ENCODE measurements at places on chromosomes 2 and 18.

DNA sequence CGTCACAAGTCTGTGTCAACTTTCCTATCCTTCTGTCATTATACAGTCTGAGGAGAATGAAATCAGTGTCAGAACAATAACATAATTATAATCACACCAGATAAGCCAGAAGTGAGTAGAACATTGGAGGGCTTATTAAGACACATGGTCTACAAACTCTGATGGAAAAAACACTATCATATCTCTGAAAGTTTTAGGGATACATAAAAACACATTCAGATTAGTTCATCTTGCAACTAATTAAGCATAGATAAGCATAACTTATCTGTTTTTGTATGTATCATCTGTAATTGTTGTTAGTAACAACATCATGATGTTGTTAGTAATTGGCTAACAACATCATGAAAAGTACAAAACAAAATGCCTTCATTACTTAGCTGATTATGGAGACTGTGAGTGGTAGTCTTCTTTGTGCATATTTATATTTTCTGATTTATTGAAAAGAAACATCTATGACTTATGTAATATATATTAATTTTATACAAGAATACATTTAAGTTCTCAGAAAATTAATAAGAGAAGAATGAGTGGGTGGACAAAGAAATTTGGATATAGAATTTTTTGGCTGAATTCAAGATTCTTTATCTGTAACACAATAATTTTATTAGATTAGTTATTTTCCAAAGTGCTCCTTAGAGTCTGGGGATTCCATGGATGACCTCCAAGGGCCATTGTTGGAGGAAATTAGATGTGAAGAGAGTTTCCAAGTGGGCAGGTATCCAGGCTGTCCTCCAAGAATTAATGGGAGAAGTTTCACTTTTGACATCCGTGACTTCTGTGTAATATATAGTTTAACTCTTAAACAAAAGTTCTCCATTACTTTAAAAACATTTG lies 16.9 kb upstream of the CCDC102B start:
- DNase-seq, result no peak

DNA sequence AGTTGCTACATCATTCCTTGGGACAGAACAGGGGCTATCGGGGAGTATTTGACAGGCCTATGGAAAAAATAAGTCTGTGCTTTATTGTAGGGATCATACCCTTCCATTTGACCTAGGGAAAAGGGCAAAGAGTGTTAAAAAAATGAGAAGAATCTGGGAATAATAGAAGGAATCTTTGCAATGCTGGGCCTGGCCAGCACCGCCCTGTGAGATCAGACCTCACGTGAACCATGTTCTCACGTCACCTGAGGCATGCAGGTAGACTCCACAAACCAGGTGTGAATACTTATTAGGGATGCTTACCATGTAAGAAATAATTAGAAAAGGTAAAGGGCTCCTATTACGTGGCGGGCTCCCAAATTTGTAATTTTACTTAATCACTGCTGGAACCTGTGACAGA lies 177.5 kb upstream of the GATA6 start:
- no peak for DNase-seq

DNA sequence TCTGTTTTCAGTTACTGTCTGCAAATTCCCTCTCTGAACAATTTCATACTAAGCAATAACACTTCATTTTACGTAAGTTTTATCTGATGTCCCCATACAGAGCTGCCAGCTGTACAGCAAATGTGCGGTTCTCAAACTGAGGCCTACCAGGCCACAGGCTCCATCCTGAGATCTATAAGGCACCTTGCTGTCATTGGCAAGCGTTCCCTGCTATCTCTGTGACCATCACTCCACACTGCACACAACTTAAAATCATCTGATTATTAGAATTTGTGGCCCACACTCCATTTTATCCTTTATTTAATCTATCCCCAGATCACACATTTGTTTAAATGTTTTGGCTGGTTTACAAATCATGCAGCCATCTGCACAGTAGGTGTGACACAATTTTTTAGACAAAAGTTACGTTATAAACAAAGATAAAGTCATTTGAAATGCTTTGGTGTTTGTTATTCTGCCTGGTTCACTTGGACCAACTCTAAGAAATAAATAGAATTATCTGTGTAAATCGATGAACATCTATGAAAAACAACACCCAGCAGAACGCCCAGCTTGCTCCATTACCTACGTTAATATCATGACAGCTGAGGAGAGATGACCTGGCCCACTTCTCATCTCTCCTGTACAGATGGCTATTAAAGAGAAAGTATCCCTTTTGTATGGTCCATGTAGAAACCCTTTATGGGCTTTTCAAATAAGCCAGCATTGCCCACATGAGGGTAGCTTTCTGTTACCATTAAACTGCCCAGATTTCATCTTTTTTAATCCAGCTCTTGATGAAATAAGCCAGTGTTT lies 162.4 kb downstream of the ZNF521 start:
- DNase-seq, result no peak

DNA sequence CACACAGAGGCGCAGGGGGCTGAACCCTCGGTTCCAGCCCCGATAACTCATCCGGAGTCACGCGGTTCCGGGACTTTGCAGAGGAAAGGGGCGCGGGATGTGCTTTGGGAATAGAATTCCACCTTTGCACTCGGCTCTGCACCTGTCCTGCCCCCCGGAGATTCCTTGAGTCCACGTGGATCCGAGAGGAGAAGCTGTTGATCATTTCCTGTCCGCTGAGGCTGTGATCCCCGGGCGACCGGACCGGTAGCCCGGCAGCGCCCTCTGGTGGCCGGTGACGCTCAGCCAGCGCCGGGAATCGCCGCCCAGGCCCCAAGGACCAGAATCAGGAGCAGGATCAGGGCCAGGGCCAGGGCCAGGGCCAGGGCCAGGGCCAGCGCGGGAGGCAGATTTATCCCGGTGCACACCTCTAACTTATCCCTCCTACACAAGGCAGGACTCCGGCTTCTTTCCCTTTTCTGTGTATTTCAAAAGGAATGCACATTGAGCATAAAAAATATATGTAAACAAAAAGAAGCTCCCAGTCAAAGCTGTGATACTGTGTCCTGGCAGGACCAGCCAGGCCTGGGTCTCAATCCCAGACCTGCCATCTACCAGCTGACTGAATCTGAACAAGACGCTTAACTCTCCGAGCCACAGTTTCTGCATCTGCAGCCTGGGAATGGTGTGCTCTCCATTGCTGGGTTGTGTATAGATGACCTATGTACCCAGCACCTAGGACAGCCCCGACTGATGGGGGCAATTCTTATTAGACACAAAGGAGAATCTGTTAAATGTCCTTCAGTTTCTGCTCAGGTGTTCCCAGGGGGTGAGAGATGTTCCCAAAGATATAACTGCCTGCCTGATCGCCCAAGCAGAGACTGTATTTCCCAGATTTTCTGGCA lies 8.5 kb upstream of the SPATA3 start:
- peak; percentile 25 for DNase-seq

- no peak for DNase-seq
These were observed 55.2 kb downstream of the METTL4 start for GRCh38 chr18:2515908-2516625.

DNA sequence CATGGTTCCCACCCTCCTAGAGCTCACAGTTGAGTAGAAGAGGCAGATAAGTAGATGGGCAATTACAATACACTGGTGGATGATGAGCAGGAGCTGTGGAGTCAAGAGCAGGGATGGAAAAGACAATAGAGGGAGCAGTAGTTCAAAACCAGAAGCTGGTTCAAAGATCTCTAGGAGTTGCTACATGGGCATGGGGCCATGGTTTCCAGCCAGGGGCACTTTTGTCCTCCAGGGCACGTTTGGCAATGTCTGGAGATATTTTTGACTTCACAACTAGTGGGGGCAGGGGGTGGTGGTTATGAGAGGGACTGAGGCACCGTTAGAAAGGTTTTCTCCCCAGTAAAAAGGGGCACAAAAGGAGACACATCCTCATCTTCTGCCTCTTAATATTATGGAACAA lies 236.0 kb downstream of the DYSF start:
- DNase-seq, result no peak

- peak; percentile 83 for DNase-seq
These were observed at the start of gene PTGR3 for GRCh38 chr18:75209129-75209950. TSS of gene PTGR3 (minus strand) at chr18:75209139. CDS start at chr18:75209058, 81 bp downstream.

GRCh38 chr2:196546151-196546919 lies 93.2 kb upstream of the CCDC150 start:
- no peak for DNase-seq

GRCh38 chr18:50182511-50182910 lies 12.4 kb downstream of the MYO5B start:
- DNase-seq, result no peak

DNA sequence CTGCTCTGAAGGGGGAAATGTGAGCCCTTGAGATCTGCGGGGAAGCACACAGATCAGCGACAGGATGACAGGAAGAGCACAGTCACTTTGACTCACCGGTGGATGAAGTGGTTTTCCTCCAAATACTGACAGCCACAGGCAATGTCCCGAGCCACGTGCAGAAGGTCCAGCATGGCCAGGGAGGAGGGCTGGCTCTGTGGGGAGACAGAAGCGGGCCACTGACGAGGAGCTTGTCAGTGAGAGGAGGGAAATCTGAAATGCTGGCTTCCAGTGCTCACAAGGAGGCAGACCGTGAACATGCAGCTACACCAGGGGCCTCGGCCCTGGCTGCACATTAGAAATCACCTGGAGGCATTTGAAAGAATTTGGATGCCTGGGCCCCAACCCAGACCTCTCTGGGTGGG lies 98.7 kb downstream of the CLIP4 start:
- DNase-seq, result no peak

DNA sequence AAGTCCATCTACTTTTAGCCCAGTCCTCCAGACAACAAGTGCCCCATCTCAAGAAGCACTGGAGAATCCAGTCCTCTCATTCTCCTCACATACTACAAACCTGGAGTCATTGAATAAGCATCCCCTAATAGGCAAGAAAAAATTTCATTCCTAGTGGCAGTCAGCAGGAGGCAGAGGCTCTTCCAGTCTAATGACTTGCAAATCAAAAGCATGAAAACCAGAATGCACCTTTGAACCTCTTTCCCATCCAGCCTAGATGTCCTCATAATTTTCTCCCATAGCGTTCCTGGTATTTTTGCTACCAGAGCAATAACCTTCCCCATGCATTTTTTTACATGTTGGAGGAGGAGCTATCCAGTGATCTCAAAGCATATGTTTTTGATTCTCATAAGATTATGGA lies 252.6 kb downstream of the TTC32 start:
- no peak for DNase-seq

DNA sequence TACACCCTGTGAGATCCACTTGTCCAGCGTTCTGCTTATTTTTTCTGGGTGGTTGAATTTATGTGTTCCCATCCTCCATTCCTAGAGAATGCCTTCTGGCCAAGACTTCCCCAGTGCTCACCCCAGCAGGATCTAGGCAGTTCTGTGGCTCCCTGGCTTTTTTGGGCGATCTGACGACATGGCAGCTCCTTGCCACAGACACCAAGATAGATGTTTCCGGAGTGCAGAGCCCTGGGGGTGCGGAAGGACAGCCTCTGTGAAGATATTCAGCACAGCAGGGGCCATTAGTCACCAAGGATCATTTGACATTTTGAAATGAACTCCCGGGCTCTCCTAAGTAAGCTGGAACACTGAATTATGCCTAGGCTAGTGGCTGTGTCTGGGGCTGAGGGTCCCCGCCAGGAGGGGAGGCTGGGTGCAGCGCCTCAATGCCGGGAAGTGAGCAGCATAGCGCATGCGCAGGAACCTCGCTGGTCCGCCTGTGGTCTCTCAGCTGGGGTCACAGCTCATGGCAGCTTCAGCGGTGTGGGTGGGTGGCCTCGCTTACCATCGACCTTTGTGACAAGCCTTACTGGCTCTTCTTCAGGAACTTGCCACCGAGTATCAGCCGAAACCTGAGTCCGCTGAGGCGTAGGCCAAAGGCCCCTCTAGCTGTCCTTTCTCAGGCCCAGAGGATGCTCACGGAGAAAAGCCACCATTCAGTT lies 60.3 kb downstream of the MEX3C start:
- DNase-seq, result no peak

DNA sequence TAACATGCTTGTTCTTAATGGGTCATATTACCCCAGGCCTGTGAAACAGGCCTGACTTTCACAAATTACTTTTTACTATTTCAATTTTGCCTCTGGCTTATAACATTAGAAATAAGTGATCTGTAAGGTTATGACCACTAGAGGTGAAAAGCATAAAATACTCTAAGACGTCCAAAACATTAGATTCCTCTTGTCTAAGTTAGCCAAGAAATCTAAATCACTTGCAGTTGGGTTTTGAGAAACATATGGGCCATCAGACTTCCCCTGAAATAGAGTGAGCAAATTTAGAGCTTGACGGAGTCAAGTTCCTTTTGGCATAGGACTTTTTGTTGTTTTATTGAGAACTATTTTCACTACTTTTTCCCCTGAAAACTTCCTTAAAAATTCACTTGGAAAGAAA lies 32.7 kb upstream of the RIT2 start:
- no peak for DNase-seq

- DNase-seq, result no peak
These were observed 15.2 kb upstream of the AGFG1 start for GRCh38 chr2:227456772-227457171.

GRCh38 chr2:86818114-86818801 lies 27.5 kb upstream of the CD8A start:
- DNase-seq, result no peak

DNA sequence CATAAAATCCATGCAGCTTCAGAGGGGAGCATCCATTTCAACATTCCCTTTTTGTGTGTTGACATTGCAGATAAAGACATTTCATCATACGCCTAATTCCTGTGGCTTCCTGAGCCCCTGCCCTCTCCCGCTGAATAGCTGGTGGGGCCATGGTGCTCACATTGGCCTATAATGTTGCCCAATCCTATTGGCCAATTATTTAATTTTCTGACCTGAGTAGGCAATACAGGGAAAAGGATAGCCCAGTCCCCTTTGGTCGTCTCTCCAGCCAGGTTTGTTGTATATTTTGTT lies 163.8 kb upstream of the MYCN start:
- no peak for DNase-seq

DNA sequence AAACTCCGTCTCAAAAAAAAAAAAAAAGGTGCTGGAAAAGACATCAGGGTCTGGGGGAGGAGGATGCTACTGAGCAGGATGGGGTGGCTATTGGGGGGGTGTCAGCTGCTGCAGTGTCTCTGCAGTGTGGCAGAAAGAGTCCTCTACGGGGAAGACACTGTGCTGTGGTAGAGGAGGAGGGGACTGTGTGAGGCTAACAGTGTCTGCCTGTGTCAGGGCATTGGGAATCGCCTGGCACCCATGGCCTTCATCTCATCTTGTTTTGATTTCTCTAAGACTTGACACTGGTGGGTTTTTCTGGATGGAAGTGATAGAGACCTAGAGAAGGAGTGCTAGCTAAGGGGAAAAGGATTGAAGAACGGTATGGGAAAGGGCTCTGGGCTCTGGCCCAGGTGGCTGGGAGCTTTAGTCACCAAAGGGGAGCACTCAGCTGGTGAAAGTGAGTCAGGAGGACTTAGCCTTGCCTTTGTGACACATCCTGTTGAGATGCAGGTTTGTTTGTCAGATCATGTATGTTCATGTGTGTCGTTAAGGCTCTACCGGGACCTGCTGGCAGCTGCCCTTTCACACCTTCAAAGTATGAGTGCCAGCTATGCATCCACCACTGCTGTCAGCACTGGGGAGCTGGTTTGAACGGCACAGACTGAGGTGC lies 58.0 kb downstream of the FARP2 start:
- no peak for DNase-seq

DNA sequence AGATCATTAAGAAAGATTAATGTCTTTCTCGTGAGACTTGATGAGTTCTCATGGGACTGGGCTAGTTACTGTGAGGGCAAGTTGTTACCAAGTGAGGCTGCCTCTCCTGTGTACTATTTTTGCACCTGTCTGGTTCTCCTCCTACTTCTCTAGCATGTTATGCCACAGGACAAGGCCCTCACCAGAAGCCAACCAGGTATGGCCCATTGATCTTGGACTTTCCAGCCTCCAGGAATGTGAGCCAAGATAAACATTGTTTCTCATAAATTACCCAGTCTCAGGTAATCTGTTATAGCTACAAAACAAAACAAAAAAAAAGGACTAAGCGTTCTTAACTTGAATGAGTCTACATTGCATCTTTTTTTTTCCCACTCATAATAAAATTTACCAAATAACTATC lies 184.1 kb downstream of the CDH7 start:
- DNase-seq, result no peak
